GM12865 (cell line): ENCODE measurements at places on chromosomes 1 and 21.

- DNase-seq: no peak
These were observed 697 bp downstream of the AGO3 start for GRCh38 chr1:35931446-35932157.

DNA sequence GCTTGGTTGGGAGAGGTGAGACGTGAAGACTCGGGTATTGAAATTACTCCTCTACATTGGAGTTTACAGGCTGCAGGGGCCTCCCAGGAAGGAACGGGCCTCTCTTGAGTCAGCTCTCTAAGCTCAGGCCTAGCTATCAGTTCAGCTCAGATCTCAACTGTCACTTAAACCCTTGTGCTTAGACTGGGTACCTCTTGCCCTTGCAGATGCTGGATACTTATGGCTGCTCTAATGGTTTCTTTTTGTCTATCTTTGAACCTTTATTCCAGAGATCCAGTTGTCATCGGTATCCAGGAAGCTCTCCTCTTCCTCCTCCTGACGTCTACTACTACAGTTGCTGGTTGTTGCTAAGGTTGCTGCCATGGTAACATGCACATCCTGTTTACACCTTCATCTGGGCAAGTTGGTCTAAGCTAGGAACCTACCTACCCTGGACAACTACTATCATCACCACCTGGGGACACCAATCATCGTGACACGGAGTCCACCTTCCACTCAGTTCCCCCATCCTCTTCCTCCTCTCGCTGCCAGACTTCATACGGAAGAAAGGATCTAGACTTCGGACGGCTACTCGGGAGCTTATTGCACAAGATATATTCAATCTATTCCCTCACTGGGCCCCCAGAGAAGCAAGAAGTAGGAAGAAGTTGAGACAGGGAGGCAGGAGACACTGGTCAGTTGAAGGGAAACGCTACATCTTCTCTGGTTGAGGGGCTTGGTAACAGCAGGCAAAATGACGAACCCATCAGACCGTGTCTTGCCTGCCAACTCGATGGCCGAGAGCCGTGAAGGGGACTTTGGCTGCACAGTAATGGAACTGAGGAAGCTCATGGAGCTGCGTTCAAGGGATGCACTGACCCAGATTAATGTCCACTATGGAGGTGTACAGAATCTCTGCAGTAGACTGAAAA is 56.1 kb downstream of the ATP2B4 start:
- peak; percentile 79 for DNase-seq

GRCh38 chr1:66217561-66217960 is 316.4 kb upstream of the SGIP1 start:
- DNase-seq: no peak

DNA sequence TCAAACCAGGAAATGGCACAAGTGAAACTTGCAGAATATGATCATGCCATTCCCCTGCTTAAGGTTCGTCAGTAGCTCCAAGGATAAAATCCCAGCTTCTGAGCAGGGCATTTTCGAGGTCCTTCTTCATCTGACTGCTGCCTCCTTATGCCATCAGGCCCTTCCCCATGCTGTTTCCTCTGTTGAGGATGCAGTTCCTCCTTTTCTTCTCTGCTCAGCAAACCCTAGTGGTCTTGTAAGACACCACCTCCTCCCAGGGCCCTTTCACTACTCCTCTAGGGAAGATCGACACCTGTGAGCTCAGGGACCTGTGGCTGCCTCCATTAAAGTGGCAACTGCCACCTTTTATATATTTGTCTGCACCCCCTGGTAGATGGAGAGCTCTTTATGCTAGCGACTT is 62.1 kb upstream of the JUN start:
- no peak for DNase-seq

- no peak for DNase-seq
These were observed 7.1 kb downstream of the PGLYRP3 start for GRCh38 chr1:153305682-153306081.

GRCh38 chr1:27237112-27237511 is 2.7 kb downstream of the WDTC1 start:
- DNase-seq: no peak

- DNase-seq: no peak
These were observed 128.3 kb upstream of the C1orf21 start for GRCh38 chr1:184258525-184258924.

- no peak for DNase-seq
These were observed 54.2 kb upstream of the TNR start for GRCh38 chr1:175797576-175797975.

GRCh38 chr1:94831641-94832040 is 11.5 kb downstream of the SLC44A3 start:
- DNase-seq: no peak

DNA sequence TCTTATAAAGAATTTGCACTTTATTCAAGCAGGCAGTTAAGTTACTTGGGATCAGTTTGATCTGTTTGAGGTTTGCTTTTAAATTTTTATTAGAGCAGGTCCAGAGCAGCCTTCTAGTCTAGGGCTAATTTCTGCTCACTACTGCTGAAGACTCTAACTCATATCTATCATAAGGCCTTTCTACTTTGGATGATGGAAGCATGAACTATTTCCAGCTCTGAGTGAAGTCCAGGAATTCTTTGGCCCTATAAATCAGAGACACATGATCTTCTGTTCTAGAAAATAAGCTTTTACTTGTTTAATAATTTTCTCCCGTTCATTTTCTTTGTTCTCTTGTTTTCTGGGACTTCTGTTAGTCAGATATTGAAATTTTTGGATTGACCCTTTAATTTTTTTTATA is 14.7 kb downstream of the NIBAN1 start:
- DNase-seq: no peak

DNA sequence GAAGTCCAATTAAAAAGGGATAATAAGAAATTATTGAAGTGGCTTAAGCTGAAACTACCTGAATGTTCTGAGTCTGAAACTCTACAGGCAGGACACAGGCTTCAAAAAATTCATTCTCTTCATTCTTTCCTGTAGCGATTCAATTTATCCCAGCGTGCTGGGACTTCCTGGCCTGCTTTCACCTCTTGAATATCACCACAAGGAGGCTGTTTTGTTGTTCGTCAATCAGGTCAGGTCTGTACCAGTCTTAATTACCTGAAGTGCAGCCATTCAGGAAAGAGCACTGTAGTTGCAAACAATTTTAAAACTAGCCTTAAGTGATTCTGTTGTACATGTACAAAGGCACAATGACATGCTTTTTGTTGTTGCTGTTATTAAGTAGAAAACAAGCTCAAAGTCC is 38.4 kb downstream of the FYB2 start:
- no peak for DNase-seq

GRCh38 chr1:155982106-155982505 is 3.8 kb upstream of the ARHGEF2 start:
- no peak for DNase-seq

GRCh38 chr1:161954466-161954865 is 69.2 kb downstream of the OLFML2B start:
- no peak for DNase-seq

DNA sequence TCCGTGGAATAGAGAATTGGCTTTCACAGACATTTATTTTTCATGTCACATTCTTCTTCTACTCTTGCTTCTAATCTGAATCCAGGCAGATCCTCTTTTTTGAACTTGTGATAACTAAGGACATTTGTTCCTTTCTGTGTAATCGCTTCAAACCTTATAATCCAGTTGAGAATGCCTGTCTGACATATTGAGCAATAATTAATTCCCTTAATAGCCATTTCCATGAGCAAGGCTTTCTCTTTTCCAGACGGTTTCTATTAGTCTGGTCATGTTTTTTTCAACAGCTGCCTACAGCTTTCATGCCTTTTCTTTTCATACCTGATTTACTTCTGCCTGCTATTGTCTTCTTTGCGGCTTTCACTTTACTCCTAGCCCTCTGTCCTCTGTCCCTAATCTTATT is 163.4 kb downstream of the CYYR1 start:
- no peak for DNase-seq

GRCh38 chr1:82517586-82517985 is 716.9 kb downstream of the ADGRL2 start:
- peak; percentile 3 for DNase-seq

DNA sequence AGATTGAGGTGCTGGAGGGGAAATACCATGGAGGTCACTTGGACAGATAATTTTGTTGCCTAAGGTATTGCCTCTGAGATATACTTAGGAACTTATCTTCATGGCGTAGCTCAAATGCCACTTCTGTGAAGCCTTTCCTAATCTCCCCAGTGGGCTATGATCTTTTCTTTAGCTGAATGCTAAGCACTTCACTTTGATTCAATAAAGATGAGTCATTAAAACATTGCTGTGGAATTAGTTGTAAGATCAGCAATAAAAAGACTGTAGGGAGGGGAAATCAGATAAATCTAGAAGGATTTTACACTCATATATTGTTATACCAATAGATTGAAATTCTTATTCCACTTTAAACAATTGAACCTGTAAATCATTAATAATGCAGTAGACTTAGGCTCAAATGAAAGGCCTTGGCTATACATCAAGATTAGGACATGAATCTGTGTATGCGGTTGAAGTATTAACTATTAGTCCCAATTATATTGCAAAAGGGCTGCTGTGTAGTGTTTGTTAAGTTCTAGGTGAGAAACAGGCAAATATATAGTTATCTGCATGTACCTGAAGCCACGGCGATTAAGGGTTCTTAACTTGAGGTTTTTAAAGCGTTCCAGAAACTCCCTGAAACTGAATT is 19.2 kb upstream of the MAGOH start:
- no peak for DNase-seq

DNA sequence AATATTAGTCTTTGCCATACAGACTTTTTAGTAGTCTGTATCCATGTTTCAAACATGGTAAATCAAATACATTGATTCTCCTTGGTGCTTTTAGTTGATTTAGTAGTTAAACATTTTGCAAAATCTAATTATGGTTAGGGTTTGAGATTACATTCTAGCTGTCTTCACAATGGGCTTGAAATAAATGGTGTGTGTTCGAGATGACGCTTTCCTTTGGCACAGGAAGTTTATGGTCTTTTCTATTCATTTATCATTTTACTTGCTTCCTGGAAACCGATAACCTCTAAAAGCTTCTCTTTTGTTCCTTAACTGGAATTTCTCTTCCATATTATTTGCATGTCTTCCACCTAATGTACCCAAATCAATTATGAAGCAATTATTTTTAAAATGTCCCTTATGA is 38.4 kb downstream of the ZP4 start:
- no peak for DNase-seq

DNA sequence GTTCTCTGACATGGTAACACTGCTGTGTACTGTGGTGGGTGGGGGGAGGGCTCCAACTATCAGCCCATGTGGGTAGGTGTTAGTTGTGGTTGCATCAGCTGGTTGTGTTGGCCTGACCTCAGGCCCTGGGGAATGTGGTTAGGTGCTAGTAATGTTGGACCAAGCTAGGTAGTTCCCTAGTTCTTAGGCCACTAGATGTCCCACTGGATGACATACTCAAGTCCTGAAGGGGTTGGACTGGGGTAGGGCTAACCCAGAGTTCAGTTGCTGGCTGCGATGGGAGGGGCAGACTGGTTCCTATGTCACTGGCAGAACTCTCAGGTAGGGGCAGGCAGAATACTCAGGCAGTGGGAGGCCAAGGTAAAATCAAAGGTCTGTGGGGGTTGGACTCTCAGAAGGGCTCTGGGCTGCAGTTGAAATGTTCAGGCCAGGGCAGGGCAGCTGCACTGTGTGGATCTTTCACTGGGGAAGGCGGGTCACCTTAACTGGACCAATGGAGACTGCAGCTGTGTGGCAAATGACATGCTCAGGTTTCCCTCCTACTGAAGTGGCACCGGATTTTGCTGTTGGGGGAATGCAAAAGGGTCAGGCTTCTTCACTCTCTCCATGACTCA is 870.7 kb downstream of the LRRIQ3 start:
- no peak for DNase-seq

- DNase-seq: no peak
These were observed 53.4 kb downstream of the DPH5 start for GRCh38 chr1:100972185-100972584.

GRCh38 chr1:117814856-117815797 is 114.3 kb downstream of the GDAP2 start:
- no peak for DNase-seq

DNA sequence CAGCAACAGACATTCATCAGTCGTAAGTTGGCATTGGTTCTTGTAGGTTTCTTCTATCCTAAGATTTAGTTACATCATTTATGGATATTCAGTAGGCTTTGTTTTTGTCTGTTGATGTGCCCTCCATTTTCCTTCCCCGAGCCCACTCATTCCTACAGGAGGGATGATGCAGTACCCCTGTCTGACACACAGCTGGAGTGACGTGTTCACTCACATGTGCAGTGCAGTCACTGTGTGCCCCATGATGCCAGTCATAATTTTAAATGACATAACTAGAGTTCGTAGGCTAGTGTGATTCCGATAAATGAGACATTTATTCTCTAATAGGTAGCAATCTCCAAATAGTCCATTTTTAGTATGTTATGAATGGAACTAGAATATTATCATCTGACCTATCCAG is 438.4 kb downstream of the DSCAM start:
- DNase-seq: no peak

- peak; percentile 33 for DNase-seq
These were observed 5.8 kb upstream of the CD1C start for GRCh38 chr1:158283965-158284364.

DNA sequence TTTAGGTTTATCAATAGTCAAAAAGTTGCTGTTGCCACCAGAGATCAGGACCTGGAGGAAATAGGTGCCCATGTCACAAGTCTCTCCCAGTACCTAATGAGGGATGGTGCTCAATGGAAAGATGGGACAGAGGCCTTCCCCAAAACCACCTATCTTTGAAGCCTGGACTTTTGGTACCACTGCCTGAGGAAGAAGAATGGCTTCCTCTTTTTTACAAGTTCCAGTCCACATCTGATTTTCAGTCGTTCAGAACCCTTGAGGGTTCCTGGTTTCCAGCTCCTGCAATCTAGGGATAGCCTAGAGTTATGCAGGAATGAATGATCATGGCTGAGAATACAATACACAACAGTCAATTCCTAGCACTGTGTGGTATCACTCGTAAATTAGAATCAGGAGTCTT is 5.7 kb downstream of the CATSPERE start:
- no peak for DNase-seq

- DNase-seq: no peak
These were observed 116.3 kb upstream of the COL6A1 start for GRCh38 chr21:45865106-45865835.

DNA sequence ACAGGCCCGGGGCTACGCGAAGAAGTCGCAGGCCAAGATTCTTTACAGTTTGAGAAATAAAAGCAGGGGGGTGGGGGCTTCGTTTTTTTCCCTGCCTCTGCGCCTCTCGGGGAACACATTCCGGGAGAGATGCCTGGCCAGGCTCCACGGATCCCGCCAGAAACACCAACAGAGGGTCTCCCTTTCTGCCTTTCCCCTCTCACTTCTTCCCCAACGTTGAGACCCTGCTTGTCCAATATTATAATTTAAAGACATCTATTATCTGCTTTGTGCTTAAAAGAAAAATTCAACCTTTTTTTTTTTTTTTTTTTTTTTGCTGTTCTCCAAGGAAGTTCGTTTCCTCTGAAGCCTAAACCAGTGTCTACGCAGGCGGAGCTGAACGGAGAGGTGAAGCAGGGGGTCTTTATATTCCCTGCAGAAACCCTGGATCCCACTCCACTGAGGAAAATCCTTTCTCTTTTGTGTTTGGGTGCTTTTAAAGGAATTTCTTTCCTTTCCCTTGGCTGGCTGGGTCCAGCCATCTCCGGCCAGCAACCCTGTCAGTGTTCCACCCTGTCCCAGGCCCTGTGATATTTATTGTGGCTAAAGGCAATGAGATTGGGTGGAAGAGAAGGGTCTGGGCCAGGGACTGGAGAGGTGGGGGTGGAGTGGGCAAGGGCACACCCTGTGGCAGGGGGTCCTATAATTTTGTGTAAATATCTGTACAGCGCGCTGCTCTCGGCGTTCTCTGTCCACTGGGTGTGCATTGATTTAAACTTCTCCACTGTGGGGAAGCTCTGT is 2.2 kb downstream of the FOXD2 start:
- no peak for DNase-seq

GRCh38 chr1:30816211-30817076 is 58.9 kb upstream of the LAPTM5 start:
- DNase-seq: no peak

GRCh38 chr1:184630679-184631060 is 124.0 kb downstream of the EDEM3 start:
- no peak for DNase-seq
